NCI-H1092 treated with DMSO at 0.1 percent for 48 hours (cell line): ENCODE measurements at places on chromosomes 5 and 9.

DNA sequence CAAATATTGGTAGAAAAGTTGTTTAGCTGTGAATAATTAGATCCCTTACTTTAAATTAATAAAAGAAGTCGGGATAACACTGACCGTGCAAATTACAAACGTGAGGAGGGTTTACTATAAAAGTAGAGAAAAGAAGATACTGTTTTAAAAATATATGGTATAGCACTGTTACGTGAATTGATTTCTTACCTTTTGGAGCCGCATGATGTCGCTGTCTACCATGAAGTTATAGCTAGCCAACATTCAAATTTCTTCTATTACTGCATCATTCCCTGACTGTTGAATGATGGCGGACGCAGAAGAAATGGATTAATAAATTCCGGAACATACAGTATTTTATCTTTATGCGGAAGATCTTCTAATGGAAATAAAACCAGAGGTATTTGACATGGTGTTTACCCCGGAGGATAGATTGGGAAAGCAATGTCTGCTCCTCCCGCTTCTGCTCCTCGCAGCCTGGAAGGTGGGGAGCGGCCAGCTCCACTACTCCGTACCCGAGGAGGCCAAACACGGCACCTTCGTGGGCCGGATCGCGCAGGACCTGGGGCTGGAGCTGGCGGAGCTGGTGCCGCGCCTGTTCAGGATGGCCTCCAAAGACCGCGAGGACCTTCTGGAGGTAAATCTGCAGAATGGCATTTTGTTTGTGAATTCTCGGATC is at the start of gene PCDHA6:
PCDHA6 (plus strand) TSS at position 257 of the 658 bp plus-strand sequence; CDS start at position 389, 132 bp downstream.
- DNase-seq, result no peak

DNA sequence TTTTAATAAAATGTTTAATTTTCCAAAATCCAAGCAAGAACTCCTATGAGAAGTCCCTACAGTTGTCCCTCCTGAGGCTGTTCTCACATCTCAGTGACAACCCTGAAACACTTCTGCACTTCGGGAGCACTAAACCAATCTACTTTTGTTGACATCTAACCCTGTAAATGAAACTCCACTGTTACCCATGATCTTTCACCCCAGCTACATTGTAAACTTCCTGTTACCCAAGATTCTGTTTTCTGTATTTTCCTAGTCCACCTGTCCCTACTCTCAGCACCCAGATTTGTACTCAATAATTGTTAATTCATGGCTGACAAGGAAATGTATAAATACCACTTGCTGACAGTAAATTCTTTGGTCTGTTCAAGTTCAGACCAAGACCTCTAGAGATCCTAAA is 153.7 kb downstream of the NR2F1-AS1 start:
- no peak for DNase-seq

- DNase-seq, result peak; percentile 55
These were observed at the start of gene C5orf52 for GRCh38 chr5:157670662-157671591. Gene C5orf52, plus strand, starts transcription at chr5:157671533. Its CDS starts 82 bp downstream, at chr5:157671615.

DNA sequence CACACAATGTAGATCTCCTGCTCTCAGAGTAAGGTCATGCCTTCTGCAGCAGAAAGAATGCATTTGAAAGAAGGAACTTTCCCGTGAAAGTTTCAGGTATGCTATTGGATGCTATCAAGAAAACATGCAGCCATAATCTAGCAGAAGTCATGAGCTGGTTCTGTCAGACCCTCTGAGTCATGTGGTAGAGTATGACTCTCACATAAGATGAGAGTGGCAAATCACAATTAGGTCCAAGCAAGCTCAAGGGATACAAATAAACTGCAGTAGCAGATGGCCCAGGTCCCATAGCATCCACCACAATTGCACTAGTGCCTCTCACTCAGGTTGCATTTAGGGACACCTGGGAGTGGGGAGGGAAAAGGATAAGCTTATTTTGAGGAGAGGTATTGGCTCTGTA is 292.8 kb downstream of the ASTN2 start:
- DNase-seq, result no peak

DNA sequence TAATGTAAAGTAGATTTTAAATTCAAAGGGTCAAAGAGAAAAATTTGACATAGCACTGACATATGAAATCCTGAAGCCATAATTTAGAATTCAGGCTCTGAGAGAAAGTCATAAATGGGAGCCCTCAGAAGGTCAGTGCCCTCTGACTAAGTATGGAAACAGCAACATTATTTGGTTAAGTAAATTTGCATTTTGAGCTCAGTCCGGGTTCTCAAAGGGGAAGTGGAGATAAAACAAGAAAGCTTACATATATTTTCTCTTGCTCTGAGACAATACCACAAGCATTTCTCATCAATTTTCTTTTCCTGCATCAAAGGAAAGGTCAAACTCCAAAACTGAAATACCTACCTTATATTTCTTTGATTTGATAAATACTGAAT is 348.0 kb downstream of the SEMA5A start:
- DNase-seq, result no peak

GRCh38 chr9:78985084-78985738 is 586.6 kb upstream of the TLE4 start:
- DNase-seq, result no peak

DNA sequence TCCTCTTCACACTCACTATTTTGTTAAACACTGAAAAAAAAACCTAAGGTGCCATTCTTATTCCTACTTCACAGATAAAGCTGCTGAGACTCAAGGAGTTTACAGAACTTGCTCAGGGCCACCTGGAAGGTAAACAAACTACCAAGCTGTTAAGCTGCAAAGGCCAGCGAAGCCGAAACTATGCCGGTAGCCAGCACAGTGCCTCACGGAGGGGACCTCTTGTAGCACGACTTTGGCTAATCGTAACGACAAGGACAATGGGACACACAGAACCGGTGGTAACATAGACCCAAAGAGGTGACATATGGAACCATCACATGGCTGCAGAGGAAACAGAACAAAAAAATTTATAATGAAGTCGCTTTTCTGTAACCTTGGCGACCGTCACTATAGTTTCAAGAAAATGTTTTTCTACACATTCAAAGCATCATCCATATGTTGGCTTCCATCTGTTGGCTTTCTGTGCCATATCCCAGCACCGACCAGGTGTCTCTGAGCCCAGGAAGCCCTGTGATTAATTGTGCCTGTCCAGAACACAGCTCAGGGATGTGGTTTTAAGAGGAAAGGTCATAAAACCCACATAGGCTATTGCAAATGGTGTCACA is 60.3 kb downstream of the S1PR3 start:
- DNase-seq, result no peak

DNA sequence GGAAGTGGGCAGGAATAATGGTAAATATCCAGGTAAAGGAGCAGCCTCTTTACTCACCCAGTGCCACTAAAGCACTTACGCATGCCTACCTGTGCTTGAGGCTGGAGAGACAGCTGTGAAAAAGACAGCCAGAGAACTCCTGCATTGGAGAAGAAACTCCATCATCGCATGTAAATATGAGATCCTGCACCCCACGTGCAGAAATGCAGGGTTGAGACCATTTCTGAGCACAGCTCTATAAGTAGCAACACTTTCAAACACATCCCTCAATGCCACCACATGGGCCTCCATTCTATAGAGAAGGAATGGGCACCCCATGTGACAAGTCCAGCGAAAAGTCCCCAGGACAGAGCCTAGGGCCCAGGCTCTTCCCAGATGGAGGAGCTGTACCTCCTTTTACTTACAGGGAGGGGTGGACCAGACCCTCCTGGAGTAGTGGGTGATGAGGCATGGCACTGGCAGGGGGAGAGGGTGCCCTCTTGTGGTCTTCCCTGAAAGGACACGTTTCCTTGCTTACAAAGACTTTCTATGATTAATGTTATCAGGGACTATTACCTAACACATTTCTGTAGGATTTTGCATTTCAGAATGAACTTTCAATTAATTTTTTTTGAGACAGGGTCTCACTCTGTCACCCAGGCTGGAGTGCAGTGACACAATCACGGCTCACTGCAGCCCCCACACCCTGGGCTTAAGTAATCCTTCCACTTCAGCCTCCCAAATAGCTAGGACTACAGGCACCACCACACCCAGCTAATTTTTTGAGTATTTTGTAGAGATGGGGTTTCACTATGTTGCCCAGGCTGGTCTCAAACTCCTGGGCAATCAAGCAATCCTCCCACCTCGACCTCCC is 55.3 kb upstream of the IL17B start:
- DNase-seq, result peak; percentile 27

GRCh38 chr9:38200431-38200830 is 131.4 kb upstream of the SHB start:
- no peak for DNase-seq

- no peak for DNase-seq
These were observed 111.5 kb upstream of the IL7R start for GRCh38 chr5:35745193-35745592.

DNA sequence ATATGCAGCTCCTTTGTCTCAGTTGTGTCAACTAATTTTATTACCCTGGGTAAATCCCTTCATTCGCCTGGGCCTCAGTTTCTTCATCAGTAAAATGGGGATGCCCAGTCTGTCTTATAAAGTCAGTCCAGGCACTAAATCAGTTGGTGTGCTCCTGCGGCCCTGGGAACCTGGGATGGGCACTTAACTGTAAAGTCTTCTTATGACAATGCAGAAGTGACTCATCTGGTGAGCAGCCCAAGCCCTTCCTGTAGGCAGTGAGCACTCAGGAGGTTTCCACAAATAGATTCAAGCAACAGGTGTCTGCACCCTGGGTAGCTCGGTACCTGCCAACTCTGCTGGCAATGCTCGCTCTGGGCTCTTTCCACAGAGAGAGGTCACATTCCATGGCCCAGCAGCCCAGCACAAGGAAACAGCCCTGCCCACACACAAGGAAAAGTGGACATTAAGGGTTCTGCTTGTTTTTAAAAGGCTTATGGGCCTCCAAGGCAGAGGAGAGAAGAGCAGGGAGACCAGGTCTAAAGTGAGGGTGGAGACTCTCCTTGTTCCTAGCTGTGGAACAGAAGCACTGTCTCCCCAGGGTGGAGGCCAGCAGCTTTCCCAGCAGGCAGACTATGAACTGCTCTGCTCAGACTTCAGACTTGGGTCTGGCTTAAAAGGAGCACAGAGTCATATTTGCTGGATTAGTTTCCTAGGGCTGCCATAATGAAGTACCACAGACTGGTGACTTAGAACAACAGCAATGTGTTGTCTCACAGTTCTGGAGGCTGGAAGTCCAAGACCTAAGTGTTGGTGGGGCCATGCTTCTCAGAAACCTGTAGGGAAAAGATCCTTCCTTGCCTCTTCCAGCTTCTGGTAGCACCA is 89.7 kb upstream of the ADRA1B start:
- no peak for DNase-seq

DNA sequence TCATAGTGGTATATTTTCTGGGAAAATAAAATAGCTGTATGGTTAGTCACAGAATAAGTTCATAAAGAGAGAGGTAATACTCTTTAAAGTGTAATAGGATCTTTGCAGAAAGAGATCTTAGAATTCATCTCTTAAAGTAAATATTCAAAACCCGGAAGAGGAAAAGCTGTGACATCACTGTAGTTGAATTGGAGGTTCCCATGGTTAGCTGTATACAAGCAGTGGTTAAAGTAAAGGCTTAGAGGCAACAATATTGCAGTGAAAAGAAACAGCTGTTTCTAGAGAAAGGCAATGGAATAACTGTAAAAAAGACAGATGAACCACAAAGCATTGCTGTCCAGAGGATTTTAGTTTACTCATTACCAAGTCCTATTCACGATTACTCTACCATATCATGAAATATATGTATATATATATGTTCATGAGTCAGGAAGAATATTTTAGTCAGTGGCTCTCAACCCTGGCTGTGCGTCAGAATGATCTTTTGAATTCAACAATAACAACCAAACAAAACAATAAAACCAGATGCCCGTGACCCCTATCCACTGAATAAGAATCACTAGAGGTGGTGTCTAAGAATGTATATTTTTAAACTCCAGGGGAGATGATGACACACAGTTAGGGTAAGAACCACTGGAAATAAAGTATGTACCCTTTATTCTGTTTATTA is 4.7 kb downstream of the ERCC6L2 start:
- DNase-seq, result no peak

DNA sequence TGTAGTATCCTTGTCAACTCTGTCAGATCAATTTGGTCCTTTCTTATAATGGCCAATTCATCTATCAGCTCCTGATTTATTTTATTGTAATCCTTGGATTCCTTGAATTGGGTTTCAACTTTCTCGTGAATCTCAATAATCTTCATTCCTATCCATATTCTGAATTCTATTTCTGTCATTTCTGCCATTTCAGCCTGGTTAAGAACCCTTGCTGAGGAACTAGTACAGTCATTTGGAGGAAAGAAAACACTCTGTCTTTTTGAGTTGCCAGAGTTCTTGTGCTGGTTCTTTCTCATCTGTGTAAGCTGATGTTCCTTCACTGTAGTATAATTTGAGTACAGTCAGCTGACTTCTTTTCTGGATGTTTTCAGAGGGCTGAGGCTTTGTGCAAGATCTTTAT is 84.5 kb downstream of the CETN3 start:
- no peak for DNase-seq

DNA sequence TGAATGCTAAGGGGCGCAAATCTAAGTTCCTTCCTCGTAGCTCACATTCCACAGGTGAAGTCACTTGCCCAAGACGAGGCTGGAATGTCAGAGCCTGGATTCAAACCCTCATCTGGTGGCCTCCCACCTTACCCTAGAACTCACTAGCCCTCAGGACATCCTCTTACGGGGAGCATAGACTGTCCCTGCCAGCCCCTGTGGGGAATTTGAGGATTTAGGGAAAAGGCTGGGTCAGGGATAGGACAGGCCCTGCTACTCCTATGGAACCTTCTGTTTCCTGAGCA is 45.0 kb downstream of the IRF1 start:
- no peak for DNase-seq

DNA sequence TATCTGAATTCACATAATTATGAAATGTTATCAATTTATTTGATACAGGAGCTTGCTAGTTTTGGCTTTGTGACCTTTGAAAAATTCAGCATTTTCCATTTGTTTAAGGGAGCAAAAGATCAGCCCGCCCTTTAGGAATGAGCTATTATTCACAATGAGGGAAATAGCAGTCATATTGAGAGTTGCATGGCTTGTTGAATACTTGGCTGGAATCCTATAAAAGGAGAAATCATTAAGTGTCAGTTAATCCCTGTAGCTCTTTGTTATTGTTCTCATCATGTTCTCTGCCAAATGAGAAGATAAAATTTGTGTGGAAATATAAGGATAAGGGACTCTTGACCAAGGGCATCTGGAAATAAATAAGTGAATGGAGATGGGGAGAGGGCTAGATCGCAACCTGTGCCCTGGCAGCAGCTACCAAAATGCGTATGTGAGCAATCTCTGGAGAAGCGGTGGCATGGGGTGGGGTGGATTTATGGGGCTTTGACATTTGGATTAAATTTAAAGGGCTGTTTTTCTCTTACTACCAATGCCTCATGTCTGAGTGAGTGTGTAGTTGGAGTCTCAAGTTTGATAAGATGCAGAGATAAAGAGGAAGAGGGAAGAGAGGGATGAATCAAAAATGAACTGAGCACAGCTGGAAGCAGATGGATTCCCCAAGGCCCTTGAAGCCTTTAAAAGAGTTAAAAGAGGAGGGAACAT is 237.6 kb downstream of the NNT start:
- no peak for DNase-seq

DNA sequence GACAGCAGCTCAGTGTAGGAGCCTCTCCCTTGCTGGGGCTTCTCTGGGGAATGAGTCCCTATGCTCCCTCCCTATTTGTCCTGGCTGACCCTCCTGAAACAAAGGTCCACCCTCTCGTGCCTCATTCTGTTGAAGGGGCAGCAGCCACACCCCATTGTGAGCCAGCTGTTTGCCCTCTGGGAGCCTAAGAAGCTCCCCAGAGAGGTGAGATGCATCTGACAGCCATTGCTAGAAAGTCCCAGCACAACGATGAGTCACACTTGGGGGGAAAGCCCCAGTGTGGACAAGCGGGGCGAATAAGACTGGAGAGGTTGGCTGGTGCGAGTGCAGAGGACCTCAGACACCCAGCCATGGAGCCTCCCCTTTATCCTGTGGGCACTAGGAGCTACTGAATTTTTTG is 101.4 kb downstream of the PPARGC1B start:
- no peak for DNase-seq

GRCh38 chr5:173707392-173707791 is 90.9 kb upstream of the BOD1 start:
- DNase-seq, result no peak
